ENCODE measurements at places on chromosomes 7 and 10.

GRCh38 chr10:3067118-3067858 lies at the start of gene PFKP:
Gene PFKP, plus strand, starts transcription at chr10:3067548. Its CDS starts 48 bp downstream, at chr10:3067596.
- DNase-seq, result no peak

DNA sequence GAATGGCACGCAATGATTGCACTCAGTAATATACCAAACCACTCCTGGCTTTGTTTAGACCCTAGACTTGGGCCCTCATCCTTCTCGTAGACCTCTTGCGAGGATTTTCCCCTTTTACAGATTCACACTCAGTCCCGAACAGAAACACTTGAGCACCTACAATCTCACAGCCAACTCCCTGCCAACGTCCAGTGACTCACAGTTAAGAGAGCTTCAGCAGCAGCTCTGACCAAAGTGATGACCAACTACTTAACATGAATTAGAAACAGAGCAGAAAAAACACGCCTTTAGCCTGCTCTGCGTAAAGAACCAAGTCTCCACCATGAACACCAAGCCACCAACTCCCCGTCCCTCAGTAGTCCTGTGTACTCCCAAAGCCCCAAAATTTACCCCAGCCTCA lies 2.2 kb downstream of the DNAJC30 start:
- no peak for DNase-seq

- DNase-seq, result no peak
Observed at GRCh38 chr7:120961638-120962173, 11.1 kb downstream of the ING3 start.

- no peak for DNase-seq
Observed at GRCh38 chr10:70987396-70988130, 99.2 kb upstream of the PCBD1 start.

DNA sequence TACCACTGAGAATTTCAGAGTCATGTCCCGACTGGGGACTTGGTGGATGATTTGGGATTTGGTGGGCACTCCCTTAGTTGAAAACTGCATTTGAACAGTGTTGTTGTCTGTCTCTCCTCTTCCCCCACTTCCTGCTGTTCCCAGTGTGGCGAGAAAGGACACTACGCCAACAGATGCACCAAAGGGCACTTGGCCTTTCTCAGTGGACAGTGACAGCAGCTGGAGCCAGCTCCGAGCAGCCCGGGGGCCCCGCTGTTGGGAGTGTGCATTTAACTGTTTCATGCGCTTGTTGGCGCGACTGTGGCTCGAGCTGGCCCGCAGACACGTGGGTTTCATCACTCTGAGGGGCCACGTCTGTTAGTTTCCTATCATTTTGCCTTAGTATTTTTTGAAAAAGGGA lies 9.7 kb downstream of the ATP5MF start:
- DNase-seq, result no peak

- DNase-seq, result no peak
Observed at GRCh38 chr7:143516981-143517380, 39.3 kb downstream of the TAS2R41 start.

DNA sequence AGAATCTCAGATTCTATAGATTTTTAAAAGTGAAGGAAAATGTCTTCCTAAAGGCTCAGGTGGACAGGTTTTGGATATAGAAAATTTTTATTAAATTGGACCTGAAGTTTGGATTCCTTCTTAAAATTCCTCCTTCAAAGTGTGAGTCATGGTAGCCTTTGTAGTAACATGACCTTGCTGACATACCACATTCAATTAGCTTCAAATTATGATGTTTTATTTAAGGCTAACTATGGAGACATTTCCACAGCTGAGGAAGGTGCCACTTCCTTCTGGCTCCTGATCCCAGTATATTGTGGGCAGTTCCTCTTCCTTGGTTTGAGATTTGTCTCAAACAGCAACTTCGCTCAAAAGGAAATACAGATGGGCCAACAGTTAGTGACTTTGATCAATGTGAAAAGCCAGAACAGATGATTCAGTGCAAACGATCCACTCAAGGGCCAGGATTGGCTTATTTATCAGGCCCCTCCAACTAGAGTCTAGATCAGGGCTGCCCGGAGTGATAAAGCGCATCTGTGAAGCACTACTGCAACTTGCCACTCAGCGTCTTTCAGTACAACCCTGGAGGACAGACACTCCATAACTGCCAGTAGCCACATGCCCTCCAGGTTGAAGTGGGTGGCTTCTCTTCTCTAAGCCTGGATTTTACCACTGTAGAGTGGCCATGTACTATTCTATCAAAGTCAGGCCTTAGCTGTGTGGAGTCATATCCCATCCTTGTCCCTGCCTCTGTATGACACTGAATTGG lies 573.5 kb downstream of the KIF20B start:
- no peak for DNase-seq

DNA sequence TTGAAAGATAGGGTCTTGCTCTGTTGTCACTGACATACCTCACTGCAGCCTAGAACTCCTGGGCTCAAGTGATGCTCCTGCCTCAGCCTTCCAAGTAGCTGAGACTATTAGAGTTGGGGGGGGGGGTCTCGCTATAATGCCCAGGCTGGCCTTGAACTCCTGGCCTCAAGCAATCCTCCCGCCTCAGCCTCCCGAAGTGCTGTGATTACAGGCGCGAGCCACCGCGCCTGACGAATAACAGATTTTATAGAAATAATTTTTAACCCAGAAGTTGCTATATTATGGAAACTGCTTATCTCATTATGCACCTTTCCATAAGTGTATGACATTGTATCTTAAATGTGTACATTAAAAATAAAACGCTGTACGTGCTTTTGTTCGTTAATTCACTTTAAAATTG lies 846 bp downstream of the ANKRD26 start:
- DNase-seq, result no peak

DNA sequence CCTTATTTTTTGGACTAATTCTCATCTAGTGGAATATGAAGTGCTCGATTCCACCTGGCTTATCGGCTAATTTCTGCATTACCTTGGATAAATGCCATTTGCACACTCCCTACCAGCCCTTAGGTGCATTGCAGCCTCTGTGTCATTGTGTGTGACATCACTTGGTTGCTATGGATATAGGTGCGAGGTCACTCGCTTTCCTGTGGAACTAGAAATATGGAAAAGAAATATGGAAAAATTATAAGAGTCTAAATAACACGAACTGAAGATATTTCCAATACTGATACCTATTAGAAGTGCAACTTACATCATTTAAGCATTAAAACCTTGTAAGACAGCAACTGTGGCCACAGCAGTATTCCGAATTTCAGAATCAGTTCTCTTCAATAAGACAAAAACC lies 2.0 kb downstream of the YWHAG start:
- DNase-seq, result no peak

GRCh38 chr10:32950591-32951108 lies 7.4 kb downstream of the ITGB1 start:
- no peak for DNase-seq

GRCh38 chr10:28312572-28312971 lies 9.7 kb upstream of the MPP7 start:
- DNase-seq, result no peak

- no peak for DNase-seq
Observed at GRCh38 chr7:2687338-2687869, 598 bp upstream of the AMZ1 start.

DNA sequence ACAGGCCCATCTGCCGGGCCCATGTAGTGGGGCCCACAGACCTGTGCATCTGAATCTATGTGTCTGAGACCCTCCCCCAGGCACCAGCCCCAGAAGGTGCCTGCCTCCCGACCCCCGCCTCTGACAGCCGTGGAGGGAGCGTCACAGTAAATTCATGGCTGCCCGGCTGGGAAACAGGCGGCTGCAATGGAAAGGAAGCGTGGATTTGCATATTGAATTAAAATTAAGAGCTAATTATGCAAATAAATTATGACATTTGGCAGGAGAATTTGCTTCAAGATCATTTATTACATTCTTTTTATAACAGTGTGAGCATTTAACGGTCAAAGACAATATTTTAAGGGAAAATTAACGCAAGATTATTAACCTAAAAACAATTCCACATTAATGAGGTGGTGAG lies 92.3 kb downstream of the HIF1AN start:
- DNase-seq, result no peak

GRCh38 chr7:32062150-32062549 lies 8.1 kb downstream of the PDE1C start:
- no peak for DNase-seq

- DNase-seq, result peak; percentile 24
Observed at GRCh38 chr10:58064714-58065528, 202.8 kb downstream of the IPMK start.

- no peak for DNase-seq
Observed at GRCh38 chr10:67607472-67607871, 88.5 kb downstream of the CTNNA3 start.

DNA sequence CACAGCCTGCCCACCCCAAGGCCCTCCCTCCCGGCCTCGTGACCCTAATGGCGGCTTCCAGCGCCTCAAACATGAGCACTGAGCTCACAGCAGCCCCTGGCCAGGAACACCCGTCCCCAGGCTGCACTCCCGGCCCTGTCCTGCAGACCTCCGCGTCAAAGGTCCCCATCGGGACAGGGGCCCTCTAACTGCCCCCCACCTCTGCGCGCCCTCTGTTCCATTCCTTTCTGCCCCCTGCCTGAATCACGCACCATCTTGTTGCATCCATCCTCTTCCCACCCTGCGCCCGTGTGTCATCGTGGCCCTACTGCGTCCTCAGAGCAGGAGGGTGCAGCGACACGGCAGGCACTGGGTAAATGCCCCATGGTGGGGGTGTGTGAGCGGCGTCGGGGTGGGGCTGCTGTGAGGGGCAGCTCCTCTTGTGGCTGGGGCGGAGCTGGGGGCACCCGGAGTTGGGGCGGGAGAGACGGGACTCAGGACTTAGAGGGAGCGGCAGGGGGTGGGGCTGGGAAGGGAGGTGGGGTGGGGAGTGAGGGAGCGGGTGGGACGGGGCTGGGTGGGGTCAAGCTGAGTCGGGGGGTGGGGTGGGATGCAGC lies 13.4 kb downstream of the SLC29A4 start:
- no peak for DNase-seq

DNA sequence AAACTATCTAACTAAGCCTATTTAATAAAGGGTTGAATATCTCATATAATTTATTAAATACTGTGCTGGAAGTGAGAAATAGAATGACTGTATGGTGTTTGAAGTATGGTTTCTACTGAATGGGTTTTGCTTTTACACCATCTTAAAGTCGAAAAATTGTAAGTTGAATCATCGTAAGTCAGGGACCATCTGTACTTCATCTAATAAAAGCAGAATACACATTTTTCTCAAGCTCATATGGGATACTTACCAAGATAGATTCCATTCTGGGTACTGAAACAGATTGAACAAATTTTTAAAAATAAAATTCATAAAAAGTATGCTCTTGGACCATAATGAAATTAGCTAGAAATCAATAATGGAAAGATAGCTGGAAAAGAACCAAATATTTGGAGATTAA lies 285.4 kb downstream of the CXCL12 start:
- no peak for DNase-seq

GRCh38 chr10:51707392-51707791 lies 8.0 kb upstream of the CSTF2T start:
- DNase-seq, result no peak

DNA sequence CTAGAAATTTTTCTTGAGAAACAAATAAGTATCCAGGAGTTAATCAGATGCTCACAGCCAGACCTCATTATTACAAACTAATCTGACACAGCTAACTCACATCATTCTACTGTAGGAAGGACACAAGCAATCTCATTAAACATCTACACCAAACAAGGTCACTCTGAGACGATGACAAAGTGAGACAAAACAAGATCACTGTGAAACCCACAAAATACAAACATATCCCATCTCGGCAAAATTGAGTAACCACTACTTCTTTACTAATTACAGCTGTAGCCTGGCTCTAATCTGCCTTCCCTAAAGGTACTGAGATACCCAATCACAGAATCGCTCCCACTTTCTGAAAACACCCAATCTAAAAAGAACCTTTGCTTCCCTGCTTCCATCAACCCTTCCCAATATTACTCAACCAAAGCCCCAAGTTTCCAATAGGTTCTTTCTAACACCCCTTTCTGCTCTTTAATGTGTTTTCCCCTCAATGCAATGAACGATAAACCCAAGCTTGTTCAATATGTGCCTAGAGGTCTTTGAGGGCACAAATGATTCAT lies 26.9 kb downstream of the CCDC6 start:
- no peak for DNase-seq

GRCh38 chr7:93015779-93016481 lies 101.8 kb downstream of the SAMD9 start:
- no peak for DNase-seq

- DNase-seq, result no peak
Observed at GRCh38 chr7:29217113-29217512, 22.5 kb downstream of the CHN2 start.

GRCh38 chr10:69696073-69696731 lies 66.2 kb downstream of the FAM241B start:
- DNase-seq, result peak; percentile 8

DNA sequence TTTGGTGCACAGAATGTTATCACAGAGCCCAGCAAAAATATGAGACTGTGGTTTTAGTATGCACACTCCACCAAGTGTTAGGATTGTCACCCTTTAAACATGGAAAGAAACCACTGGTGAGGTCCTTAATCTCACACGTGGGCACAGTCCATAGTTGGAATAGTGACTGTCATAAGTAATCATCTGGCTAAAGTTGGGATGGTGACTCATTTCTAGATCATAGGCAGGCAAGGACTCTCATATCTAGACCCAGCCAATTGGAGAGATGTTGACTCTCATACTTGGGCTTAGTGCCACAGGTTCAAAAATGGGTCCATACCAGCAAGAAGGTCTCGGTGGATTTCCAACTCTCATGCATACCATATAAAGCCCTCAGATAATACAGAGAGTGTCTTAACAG lies 39.6 kb upstream of the ZNF680 start:
- no peak for DNase-seq

DNA sequence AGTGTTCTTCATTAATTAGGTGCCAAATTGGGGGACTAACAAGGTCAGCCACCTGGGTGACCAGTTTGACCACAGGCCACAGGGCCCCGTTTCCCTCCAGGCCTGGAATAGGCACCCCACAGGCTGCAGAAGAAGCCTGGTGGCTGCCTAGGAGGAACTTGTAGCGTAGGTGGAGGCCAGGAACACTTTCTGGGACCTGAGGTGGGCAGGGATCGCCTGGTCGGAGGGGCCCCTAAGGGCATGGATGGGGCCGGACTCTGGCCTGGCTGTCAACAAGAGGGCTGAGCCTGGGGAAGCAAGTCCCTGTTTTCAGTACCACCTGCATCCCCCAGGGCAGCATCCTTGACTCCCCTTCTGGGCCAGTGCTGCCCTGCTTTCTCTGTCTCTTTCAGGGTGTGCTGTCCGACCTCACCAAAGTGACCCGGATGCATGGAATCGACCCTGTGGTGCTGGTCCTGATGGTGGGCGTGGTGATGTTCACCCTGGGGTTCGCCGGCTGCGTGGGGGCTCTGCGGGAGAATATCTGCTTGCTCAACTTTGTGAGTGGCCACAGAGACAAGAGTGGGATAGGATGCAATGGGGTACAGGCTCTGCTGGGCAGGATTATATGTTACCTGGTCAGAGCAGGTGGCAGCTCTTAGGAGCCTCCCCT lies 30.7 kb upstream of the SH2D4B start:
- DNase-seq, result no peak
